ENCODE measurements at places on chromosomes 6 and 20.
A peak's percentile ranks its signal among the peaks of the same experiment; 100 is the strongest.

DNA sequence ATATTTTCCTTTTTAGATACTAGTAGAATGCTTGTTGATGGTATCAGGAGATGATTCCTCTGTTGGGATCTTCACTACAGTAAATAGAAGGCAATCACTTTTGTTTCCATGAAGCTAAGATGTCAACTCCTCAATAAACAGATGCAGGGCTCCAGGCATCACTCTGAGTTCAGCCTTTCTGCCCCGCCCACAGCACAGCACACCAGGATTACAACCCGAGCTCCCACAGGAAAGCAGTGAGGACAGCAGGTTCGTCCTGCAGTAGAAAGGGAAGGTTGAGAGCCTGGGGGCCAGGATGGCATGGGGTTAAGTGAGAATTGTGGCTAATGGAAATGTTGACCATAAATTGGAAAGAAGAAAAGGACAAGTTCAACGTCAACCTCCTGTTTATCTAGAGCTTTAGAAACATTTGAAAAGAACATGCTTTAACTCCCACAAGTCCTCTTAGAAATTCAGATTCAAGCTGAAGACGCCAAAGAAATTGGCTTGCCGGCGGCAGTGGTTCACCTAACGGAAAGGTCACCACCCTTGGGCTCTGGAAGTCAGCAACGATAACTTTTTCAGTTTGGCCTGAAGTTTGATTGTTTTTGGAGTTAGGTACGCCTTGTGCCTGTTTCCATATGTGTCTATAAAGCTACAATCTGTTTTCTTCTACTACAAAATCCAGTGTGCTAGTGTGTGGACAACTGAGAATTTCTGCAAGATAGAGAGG lies 144.4 kb upstream of the PDE10A start:
- no peak for DNase-seq

DNA sequence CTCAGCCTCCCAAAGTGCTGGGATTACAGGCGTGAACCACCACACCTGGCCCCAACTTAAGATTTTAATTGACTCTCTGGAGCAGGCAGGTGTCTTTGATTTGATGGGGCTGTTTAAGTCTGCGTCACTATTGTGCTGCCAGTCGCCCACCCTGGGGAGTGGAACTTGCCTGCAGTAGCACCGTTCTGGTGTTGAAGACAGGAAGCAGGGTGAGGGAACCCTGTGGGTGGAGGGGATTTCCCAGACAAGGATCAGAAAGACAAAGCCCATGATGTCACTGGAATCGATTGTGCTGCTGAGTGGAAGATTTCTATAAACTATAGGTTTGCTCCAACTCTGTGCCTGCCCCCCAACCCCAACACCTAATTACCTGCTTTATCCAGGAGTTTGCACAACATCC lies 11.0 kb downstream of the ALDH8A1 start:
- DNase-seq, result no peak

DNA sequence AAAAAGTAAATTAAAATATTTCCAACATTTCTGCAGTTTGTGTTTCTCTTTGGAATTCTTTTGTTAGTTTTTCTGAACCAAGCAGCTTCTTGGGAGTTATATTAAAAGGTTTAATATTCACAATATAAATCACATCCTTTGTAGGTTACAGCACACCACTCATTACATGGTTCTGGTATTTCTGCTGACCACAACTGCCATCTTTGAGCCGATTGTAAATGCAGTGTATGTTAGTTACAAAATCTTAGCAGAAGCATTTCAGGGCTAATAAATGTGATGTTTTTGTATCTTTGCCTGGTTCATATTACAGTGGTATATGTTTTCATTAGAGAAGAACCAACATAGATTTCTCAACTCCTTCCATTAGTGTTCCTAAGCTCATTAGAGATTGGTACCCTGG lies 19.1 kb upstream of the TSHZ2 start:
- no peak for DNase-seq

DNA sequence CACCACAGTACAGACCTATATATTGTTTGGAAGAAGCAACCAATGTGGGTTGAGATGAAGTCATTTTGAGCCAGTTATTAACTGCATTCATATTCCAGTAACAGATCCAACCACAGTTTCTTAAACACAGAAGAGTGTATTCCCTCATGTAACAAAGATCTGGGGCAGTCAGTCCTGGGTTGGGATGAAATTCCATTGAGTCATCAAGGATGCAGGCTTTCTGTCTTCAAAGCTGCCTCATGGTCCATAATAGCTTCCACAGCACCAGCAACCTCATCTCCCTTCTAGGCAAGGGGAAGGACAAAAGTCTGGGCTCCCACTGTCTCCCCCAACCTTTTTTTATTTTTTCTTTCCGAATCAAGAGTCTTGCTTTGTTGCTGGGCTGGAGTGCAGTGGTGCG lies 2.9 kb upstream of the SOD2 start:
- DNase-seq, result no peak

- no peak for DNase-seq
Observed at GRCh38 chr6:158955255-158955654, 44.7 kb downstream of the RSPH3 start.

- no peak for DNase-seq
Observed at GRCh38 chr6:63821442-63821841, 185.8 kb downstream of the PHF3 start.

DNA sequence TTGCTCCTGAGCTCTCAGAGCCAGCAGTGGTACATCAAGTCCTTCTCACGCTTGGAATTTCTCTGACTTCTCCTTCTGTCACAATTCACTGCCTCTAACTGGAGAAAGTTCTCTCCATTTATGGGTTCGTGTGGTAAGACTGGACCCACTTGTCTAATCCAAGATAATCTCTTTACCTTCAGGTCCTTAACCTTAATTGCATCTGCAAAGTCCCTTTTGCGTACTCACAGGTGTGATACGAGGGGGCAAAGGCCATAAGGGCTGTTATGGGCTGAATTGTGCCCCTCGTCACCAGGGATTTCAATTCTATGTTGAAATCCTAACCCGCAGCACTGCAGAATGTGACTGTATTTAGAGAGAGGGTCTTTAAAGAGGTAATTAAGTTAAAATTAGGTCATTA lies 27.5 kb upstream of the TBC1D22B start:
- no peak for DNase-seq

DNA sequence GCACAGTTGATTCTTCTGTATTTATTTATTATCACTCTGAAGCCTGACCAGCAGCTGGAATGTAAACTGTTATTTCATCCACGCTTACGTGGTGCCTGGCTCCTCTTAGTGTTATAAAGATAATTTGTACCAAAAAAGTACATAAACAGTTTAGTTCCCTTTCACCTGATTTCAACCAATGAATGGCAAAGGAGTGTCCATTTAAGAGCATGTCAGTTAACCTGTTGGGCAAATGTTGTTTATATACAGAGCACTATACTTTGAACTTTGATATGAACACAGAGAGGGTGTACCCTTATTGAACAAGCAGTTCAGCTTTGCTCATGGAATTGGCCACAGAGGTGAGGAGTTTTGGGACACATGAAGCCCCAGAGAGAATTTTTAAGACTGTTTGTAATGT lies 7.2 kb upstream of the CTCFL start:
- no peak for DNase-seq

GRCh38 chr6:75209184-75209723 lies 3.4 kb upstream of the COL12A1 start:
- DNase-seq, result no peak

GRCh38 chr6:25130518-25130917 lies 148.7 kb upstream of the CARMIL1 start:
- no peak for DNase-seq

GRCh38 chr20:18663932-18664331 lies 76.1 kb downstream of the DTD1 start:
- DNase-seq, result no peak

- DNase-seq, result peak; percentile 38
Observed at GRCh38 chr6:90184334-90185298, 112.0 kb downstream of the BACH2 start.

DNA sequence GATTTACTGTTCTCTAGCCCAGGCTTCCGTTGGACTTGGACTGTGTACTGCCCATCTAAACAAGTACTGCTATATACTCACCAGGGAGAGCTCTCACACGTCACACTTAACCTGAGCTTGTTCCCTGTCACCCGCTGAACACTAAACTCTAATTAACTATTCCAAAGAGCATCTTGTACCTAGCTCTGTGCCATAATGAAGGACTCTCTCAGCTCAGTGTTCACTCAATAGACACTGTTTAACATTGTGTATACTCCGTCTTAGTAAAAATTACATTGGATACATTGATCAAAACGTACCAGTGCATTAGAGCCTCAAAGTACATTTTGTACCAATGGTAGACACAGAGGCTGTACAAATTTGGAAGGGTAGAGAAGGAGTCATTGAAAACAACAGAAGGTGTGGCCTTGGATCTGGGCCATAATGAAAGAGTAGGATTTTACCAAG lies 55.4 kb upstream of the EPHA7 start:
- no peak for DNase-seq

GRCh38 chr20:57611586-57612311 lies 8.5 kb downstream of the ZBP1 start:
- DNase-seq, result no peak

DNA sequence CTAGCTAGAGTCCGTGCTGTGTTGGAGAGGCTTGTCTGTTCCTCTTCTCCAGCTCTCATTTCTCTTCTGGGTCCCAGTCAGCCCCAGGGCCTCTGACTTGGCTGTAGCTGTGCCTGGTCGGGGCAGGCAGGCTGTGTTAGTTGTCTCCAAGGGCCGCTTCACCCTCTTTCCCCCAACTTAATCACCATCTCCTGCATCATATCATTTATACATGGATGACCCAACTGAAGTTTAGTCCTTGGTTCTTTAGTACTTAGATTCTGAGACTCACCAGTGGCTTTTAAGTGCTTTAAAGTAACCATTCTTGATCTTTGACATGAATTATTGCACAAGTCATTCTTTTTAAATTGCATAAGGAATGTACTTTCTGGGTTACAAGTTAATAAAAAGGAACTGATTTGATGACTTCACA lies 127.3 kb downstream of the RTN4IP1 start:
- DNase-seq, result peak; percentile 64

- DNase-seq, result no peak
Observed at GRCh38 chr6:149756261-149756636, 6.7 kb downstream of the PCMT1 start.

DNA sequence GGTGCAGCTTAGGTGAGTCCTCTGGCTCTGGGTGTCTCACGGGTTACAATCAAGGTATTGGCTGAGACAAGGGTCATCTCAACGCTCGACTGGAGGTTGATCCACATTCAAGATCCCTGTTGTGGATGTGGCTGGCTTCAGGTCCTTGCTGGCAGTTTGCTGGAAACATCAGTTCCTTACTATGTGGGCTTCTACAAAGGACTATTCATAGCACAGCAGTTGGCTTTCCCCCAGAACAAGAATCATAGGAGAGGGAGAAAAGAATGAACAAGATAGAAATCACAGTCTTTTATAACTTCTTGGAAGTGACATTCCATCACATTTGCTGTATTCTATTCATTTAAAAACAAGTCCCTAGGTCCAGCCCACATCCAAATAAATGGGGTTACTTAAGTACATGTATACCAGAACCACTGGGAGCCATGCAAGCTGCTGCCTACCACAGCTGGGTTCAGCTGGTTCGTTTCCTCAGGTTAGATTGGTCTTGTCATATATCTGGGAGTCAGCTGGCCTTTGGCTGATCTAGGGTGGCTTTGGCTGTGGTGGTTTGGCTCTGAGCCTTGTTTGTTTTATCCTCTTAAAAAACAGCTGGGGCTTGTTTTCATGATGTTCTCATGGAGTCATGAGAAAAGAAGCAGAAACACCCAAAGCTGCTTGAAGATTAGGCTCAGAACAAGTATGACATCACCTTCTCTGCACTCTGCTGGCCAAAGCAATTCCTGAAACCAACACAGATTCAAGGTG lies 433.2 kb upstream of the SPTLC3 start:
- DNase-seq, result no peak

DNA sequence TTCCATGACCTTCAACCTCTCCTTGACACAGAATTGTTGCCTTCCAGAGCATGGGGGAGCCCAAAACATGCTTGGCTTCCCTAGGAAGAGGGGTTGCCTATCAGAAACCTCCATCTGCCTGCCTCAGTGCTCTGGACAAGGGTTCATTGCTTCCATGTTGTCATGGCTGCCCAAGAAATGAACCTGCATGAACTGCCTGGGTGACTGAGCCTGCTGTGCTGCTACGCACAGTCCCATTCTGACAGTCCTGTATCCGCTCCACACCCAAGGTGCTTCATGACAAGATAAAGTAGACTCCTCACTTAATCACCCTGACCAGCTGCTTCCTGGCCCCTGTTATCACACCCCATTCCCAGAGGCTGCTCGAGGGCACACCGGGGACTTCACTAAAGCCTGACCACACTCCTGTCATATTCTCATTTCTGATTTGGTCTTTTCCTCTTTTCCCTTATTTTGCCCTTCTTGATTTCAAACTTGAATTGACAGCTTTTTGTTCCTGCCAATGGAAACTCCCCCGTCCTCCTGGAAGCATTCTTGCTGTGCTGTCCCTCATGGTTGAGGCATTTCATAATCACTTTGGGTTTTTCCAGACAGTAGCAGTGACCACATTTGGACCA lies 31.9 kb downstream of the GMPR start:
- DNase-seq, result no peak

DNA sequence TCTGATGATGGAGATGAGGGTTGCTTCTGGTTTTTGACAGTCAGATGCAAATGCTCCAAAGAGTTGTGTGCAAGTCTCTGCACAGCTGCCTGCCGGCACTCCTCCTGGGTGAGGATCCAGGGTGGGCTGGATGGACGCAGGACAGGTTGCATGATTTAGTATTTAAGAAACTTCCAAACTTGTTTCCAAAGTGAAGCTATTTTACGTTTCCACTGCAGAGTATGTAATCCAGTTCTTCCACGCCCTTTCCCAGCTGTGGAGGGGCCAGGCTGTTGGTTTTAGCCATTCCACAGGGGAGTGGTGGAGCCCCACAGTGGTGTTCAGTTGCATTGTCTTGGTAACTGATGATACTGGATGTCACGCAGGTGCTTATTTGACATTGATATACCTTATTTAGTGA lies 157.3 kb downstream of the THBS2 start:
- no peak for DNase-seq

- DNase-seq, result no peak
Observed at GRCh38 chr20:48212806-48213509, 427.7 kb upstream of the SULF2 start.

DNA sequence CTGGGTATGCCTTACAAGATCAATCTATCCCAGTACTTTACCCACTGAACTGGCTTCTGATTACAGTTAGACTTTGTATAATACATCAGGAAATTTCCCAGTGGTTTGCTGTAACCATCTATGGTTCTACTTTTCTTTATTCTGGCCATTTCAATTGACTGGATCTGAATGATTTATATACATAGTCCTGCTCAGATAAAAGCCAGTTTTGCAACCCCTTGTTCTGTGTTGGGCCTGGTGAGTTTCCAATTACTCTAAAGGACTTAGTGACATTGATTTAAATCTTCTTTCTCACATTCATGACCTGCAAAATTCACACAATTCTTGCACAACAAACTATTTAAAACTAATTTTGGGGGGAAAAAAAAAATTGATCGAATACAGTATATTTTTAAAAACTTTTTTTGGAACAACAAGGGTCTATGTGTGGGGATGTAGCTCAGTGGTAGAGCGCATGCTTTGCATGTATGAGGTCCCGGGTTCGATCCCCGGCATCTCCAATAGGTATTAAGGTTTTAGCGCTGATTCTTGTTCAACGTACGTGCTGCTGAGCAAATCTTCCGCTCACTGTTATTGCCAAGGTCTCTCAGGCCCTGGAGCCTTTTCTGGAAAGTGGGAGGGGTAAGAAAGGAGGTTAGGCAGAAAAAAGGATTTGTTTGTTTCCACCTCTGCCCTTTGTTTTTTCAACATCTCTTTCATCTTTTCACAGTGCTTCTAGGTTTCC lies 117.5 kb downstream of the GPX5 start:
- peak; percentile 76 for DNase-seq
